Stimulated activated CD4-positive, alpha-beta T cell treated with anti-CD3 and anti-CD28 coated beads, TNF-alpha, amount 100 ng/mL, for 48 hours (primary cell): ENCODE measurements at places on chromosomes 4 and X.

DNA sequence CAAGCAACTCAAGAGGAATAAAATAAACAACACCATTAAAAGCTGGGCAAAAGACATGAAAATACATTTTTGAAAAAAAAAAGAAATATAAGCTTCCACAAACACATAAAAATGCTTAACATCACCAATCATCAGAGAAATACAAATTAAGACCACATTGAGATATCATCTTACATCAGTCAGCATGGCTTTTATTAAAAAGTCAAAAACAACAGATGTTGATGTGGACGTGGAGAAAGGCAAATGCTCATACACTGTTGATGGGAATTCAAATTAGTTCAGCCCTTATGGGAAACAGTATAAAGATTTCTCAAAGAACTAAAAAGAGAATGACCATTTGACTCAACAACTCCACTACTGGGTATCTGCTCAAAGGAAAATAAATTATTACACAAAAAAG lies 59.6 kb downstream of the STK32B start:
- DNase-seq = no peak

DNA sequence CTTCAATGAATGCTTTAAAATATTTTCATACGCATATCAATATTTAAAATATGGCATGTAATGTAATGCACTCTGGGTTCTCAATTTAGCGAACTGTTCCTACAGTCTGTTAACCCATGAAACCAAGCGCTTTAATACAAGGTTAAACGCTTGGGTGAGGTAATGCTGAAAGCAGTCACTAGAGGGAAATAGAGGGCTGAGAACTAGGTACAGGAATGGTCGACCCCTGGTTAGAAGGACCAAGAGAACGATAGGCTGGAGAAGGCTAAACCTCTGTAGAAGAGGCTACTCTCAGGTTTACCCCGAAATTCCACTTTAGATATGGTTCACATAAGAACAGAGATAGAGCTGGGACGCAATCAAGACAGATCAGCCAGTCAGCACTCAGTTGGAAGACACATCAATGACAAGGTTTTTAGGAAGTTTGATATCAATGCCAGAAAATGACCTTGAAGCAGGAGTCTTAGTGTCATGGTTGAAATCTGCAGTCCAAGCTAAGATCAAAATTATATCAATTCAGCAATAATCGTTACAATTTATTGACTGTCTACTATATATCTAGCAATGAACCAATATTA lies 26.9 kb downstream of the ARSJ start:
- DNase-seq = no peak

DNA sequence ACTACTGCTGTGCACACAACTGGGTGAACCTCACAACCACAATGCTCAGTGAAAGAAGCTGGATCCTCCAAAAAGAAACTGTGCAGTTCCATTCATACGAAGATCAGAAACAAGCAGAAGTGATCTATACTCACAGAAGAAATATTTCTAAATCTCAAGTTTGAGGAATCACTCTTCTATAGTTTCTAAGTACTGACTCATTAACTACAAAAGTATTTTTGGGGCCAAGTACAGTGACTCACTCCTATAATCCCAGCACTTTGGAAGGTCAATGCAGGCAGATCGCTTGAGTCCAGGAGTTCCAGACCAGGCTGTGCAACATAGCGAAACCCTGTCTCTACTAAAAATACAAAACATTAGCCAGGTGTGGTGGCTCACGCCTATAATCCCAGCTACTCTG lies 51.3 kb upstream of the RELL1 start:
- no peak for DNase-seq

- no peak for DNase-seq
These were observed 360.5 kb downstream of the MID1IP1 start for GRCh38 chrX:39161611-39162255.

DNA sequence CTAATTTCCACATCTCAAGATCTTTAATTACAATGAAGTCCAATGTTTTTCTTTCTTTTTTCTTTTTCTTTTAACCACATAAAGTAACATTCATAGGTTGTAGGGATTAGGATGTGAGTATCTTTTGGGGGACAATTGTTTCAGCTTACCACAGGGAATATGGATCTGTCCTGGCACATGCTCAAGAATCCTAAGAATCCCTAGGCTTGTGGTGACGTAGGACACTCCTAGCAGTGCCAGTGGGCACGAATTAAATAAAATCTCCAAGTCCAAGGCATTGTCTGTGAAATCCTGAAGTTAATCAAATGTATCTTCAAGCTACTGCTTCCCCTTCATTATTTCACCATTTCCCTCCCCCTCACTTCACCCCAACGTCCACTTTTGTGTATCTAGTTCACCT lies 2.6 kb upstream of the LAS1L start:
- DNase-seq = no peak

GRCh38 chrX:47229427-47229826 lies 3.4 kb upstream of the USP11 start:
- no peak for DNase-seq

- DNase-seq = no peak
These were observed 119.0 kb upstream of the HCCS start for GRCh38 chrX:10992110-10992509.

DNA sequence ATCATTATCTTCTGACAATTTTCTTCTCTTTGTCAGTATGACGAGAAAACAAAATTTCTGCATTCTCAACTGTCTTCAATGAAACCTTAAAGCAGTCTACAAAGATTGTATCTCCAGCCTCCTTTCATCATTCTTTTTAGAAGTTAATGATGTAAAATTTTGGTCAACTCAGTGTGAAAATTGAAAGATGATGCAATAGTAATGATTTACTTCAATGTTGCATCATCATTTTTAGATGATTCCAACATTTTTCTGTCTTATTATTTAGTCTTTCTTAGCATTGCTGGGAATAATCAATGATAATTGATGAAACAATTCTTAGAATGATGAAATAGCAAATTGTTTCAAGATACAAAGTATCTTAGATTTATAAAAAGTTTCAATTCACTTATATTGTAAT lies 372.7 kb downstream of the C4orf33 start:
- DNase-seq = no peak

DNA sequence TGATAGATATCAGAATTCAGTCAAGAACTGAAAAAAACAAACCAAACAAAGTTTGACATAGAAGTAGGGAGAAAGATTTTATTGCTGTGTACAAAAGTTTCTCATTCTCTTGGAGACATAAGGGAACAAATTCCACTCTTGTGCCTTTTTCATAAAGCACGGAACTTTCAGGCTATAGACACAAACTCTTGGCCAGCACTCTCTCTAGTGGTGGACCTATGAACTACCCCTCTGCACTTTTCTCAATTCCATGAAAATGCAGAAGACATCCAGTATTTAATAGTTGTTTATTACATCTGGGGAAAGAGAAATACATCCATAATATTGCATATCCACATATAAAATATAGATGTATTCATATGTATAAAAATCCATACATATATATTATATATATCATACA lies 291.6 kb upstream of the HS3ST1 start:
- DNase-seq = no peak

DNA sequence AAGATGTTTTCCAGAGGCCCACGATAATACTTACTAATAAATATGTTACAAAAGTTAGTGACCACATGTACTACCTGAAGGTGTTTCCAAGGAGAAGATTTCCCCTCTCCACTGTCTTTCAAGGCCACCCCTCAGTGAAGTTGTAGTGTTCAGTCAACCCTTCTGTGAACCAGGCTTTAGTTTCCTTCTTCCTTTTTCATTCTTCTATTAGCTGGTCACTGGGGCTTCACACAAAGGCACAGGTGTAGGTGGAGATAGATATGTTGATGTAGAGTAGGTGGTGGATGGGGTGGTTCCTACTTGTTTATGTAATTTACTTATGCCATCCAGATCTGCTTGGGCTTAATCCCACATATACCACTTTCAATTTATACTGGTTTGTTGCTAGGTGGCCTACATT lies 43.3 kb upstream of the ADAM29 start:
- DNase-seq = no peak

DNA sequence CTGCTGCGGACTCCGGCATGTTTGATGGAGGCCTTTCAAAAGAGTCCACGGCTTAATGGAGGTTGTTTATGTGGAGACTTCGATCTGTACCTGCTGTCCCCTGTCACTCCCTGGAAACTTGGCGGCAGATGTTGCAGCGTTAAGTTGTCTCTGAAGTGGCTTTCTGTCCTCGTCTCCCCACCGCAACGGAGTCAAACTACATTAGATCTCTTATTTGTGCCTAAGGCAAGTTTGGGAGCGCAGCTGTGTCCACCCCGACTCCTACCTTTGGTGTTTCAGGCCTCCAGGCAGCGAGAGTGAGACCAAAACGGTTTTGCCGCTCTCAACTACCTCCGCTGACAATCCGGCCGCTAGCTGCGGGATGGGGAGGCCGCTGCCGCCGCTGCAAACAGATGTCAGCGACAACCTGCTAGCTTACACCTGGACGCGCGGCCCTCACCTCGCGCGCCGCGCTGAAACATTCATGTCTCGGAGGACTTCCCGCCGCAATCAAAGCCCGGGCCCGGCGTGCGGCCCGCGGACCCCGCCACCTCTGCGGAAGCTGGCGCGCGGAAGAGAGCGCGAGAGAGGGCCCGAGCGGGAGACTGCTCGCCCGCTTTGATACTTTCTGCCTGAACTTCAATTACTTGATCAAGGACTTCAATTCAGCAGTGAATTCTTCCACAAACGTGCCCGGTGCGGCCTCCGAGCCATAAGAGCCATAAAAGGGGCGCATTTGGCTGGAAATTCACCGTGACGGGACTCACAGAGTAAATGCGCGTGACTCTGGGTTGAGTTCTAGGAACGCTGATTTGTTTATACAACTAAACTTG lies 108.4 kb downstream of the ANTXR2 start:
- no peak for DNase-seq

DNA sequence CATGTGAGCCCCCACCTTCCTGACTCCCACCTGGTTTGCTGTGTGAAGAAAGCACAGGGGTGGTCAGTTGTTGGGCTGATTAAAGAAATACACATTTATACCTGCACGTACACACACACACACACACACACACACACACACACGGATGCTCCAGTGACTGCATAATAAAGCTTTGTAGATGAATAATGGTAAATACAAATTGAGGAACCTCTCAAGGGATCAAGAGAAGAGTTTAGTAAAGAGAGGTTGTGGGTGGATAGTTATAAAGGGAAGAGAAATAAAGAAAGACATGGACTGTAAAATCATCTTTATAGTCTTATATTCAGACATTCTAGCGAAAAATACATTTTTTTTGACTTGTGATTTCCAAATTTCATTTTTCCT lies 144.1 kb downstream of the MGST2 start:
- DNase-seq = no peak

- no peak for DNase-seq
These were observed at the start of gene P2RY10 for GRCh38 chrX:78945186-78945912. P2RY10 (plus strand) TSS chrX:78945391; CDS start chrX:78960521, 15,130 bp downstream.

GRCh38 chrX:145840531-145840930 lies 22.9 kb downstream of the SLITRK2 start:
- DNase-seq = no peak

DNA sequence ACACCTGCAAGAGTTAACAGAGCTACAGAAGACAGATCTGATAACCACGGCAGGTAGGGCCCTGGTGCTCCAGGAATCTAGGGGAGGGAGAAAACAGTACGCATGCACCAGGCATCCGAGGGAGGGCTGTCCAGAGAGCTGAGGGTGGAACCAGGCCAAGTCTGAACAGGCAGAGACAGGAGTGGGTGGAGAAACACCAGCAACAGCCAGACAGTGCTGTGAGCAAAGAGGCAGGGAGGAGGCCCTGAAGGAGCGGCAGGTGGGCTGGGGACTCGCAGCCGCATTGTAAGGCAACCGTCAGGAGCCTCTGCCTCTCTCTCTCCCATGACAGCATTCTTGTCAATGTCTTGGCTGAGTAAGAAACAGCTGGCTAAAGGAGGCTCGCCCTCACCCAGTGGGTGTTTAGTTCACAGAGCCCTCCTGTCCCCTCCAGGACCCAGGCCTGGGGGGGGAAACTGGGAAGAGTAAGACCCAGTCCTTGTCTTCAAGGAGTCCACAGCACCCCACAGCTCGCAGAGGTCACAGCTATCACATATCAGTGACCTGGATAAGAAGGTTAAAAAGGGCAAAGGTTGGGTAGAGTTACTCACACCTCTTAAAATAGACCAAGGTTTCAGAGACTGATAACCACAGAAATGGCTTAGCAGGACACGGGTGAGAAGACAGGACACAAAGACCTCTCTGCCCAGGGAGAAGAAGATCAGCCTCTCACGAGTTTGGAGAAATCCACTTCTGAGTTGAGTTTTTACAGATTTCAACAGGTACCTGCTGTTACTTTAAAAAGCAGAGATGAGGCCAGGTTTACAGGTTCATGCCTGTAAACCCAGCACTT lies 10.5 kb downstream of the ACSL1 start:
- no peak for DNase-seq

DNA sequence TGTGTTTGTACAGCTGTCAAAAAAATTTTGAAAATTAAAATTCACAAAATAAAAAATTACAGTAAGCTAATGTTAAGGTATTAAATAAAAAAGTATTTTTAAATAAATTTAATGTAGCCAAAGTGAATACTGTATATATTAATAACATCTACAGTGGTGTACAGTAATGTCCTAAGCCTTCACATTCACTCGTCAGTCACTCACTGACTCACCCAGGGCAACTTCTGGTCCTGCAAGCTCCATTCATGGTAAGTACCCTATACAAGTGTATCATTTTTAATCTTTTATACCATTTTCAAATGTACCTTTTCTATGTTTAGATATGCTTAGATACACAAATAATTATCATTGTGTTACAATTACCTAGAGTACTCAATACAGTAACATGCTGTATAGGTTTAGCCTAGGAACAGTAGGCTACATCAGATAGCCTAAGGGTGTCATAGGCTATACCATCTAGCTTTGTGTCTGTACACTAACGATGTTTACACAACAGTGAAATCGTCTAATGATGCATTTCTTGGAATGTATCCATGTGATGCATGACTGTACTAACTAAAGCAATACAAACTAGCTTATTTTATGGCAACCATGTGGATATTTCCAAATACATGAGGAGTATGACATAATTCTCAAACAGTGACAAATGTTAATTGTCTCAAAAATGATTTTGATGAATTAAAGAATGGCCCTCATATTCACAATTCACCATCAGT lies 13.7 kb downstream of the DDX60 start:
- no peak for DNase-seq

DNA sequence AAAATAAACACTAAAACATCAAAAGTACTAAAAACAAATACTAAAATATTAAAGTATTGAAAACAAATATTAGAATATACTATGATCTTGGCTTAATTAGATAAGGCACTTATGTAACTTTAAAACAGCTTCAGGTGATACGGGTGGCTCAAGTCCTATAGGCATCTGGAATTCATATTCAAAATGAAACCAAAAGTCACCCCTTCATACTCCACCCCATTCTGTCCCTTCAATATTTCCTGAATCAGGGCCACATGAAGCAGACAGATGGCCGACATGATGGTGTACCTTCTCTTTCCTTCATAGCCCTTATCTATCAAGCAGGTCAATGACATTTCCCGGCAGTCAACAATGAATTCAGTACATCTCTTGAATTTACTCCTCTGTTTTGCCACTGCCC lies 71.9 kb upstream of the MAGEB10 start:
- DNase-seq = no peak

- no peak for DNase-seq
These were observed 300.3 kb upstream of the NWD2 start for GRCh38 chr4:36944232-36944631.
